ENCODE measurements at places on chromosomes 2 and 18.

DNA sequence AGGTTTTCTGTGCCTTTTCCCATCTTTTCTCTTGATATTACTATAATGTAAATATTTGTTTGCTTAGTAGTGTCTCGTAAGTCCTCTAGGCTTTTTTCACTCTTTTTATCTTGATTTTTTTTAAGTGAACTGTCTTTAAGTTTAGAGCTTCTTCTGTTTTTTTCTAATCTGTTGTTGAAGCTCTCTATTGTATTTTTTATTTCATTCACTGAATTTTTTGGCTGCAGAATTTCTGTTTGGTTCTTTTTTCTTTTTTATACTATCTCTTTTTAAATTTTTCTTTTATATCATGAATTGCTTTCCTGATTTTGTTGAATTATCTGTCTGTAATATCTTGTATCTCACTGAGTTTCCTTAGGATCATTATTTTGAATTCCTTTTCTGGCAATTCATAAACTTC lies 331.8 kb upstream of the RBMS1 start:
- DNase-seq: no peak

DNA sequence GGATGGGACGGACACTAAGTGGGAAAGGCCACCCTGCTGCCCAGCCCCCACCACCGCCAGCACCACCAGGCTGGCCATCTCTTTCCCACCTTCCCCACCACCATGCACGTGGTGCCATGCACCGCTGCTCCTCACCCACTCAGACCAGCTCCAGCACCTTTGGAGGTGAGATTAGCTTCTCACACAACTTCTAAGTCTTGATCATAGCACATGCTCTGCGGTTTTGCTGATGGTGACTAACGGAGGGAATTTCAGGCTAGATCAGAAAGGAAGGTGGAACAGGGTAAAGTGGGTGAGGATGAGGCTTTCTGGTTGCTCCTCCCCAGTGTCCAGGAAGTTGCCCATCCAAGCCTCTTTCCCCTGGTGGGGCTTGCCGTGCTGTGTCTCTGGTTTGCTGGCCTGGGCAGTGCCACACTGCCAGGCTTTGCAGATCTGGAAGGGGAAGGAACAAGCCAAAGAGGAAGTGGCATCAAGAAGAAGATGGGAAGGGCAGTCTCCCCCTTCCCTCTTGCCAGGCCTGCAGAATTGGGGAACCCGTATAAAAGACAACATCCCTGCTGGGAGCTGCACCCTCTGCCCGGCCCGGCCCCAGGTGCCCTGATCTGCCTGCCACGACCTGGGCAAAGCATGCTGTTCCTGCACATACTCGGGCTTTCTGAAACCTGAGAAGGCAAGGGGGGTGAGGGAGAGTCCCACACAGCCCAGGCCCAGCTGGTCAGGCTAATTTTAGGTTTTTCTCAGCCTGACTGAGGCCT lies 44.3 kb upstream of the CAB39 start:
- no peak for DNase-seq

DNA sequence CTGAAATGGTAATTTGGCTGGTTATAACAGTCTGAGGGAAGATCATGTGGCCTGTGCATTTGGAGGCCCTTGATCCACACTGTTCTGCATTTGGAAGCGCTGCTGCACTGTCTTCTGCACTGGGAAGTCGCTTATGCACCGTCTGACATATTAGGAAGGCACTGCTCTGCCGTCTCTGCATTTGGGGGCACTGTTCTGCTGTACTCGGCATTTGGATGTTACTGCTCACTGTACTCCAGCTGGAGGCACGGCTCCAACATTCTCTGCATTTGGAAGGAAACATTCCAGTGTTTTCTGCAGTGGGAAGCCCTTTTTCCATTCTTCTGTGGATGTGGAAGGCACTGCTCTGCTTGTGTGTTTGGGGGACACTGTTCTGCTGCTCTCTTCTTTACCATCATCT lies 9.6 kb upstream of the PROM2 start:
- DNase-seq: no peak

DNA sequence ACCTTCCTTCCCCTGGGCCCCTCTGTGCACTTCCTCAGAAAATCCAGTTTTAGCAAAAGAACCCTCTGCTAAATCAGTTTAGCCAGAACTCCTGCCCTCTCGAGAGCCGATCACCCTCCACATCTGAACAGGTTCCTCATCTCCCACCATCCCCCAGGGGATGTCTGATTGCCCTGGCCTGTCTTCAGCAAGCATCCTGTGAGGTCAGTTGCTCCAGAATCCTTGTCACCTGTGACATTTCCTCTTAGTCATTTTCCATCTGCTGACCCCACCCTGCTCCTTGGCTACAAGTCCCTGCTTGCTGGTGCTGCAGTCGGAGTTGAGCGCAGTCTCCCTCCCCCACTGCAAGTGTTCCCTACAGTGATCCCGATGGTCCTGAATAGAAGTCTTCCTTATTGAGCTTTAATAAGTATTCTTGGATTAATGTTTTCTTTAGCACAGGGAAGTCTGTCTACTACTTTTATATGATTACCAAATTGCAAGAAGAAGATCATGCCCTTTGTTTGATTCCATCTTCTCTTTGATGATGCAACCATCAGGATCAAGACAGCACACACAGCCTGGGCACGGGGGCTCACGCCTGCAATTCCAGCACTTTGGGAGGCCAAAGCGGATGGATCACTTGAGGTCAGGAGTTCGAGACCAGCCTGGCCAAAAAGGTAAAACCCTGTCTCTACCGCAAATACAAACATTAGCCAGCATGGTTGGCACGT lies 30.9 kb upstream of the UBE2F start:
- no peak for DNase-seq

DNA sequence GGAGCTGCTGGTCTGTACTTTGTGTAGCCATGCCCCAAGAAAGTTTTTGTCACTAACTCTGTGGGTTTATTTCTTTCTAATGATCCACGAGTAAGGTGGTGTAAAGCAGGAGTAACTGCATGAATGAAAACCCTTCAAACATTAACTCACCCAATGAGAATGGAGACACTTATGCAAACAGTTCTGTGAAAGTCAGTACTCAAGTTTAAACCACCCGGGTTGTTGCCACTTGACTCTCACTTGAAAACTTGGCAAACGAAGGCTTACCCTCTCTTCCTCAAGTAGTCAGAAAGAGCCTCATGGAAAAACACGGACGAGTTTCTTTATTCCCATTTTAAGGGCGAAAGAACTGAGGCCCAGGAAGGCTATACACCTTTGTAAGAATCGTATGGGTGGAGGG lies 117.5 kb downstream of the MMADHC start:
- DNase-seq: no peak

DNA sequence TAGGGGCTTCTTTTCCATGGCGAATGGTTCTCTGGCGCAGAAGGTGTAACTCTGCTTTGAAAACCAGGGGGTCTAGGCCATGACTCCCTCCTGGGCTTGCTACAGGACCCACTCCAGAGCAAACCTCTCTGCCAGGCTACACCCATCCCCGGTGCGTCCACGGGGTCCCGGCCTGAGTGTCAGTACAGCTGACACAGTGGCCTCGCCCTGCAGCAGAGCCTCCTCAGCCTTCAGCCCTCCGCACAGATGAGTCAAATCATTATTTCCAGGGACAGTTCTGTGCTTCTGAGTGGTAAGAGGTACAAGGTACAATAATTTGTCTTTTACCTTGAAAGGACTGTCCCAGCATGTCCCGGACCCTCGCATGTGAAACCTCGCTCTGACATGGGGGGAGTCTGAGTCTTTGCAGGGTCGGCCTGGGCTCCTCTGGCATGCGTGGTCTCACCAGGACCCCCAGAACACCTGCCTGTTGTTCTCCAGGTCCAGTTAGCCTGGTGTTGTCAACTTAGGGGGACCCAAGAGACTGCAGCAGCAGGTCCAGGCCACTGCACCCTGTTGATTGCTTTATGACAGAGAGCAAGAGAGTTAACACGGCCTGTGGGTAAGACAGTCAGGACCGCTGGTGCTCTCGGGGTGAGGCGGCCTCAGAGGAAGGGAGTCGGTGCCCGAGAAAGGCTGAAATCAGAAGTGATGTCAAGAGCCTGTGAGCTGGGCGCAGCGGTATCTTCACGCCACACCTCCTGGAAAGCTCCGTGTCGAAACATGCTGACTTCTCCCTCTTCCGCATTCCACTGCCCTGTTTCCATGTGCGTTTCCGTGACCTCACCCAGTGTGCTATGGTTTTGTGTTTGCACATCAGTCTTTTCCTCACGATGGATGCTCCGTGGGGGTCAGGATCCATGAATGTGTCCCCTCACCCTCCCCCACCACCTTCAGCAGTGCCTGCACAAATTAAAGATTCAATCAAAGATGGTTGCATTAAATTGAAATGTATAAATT lies 340.1 kb downstream of the EIPR1 start:
- no peak for DNase-seq

- no peak for DNase-seq
These were observed 108.0 kb upstream of the SALL3 start for GRCh38 chr18:78871618-78872017.

GRCh38 chr18:12417687-12418086 lies 10.0 kb downstream of the PRELID3A start:
- no peak for DNase-seq

DNA sequence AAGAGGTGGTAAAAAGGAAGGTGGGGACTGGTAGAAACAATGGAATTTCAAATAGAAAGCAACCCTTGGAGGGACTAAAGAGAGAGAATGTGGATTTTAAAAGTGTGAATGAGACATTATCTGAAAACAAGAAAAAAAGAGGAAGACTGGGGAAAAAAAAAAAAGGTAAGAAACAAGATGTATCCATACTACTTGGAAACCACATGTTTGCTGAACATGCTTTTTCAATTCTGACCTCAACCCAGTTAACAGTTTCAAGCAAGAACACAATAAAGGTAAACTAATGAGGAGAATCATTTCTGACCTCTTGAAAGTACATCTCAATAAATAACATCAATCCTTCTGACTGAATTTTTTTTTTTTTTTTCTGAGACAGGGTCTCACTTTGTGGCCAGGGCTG lies 2.6 kb downstream of the FARSB start:
- no peak for DNase-seq

GRCh38 chr2:1607236-1607920 lies 136.9 kb downstream of the PXDN start:
- DNase-seq: no peak

- peak; percentile 23 for DNase-seq
These were observed 1344.4 kb upstream of the CELF4 start for GRCh38 chr18:38909972-38910371.

GRCh38 chr2:205540036-205540435 lies 142.3 kb upstream of the NRP2 start:
- no peak for DNase-seq

DNA sequence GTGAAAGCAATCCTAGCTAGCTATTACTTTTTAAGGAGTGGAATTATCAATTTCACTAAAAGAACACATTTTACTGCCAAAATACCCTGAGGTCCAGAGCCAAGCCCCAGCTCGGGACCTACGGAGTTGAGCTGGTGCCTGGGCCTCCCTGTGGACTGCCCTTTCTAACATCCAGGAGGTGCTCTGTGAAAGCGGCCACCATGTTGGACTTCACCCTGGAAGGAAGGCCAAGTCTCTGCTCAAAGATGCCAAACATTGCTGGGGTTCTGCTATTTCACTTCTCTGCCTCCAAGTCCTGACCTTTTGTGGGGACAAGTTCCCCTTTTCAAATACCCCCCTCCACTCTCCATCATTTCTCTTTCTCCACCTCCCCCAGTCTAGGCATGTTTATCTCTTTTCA lies 498.7 kb upstream of the RAB6C start:
- no peak for DNase-seq

- DNase-seq: no peak
These were observed 383.0 kb downstream of the METTL4 start for GRCh38 chr18:2188258-2188657.

- peak; percentile 76 for DNase-seq
These were observed 15.9 kb downstream of the SCG2 start for GRCh38 chr2:223586261-223586660.

DNA sequence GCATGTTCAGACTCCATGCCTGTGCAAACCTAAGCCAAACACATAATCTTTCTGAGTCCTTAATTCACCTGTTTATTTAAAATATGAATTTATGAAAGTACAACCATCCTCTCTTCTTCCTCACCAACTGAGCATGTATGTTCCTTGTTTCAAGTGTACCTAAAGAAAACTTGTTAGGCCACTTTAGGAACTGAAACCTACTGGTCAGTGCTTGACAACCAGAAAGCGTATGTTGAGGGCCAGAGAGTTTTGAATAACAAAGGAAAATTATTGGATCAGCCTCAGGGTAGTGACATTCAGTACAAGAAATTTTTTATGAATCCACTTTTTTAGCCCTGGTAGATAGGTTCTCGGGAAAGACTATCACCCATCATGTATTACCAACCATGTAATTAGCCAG lies 847.6 kb upstream of the CELF4 start:
- DNase-seq: no peak

DNA sequence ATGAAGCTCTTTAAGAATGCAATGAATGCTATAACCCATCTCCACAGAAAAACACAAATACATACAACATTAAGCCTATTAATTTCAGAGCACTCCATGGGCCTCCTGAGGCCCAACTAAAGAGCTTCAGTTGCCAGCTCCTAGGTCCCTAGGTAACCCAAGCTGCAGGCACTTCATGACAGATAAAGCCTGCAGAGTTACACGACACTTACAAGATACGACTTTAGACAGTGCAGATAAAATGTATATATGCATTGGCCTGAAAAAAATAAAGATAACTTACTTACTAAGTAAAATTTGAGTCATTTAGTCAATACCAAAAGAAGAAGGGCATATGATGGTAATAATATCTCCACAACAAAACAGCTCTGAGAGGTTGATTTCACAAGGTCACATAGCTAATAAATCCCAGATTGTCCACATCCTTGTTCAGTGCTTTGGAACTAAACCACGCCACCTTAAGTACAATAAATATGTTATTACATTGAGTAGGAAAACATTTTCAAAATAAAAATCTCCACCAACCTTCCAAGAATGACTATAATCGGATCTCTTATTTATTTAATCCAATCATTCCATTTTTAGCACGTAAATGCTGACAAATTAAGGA lies 3.4 kb downstream of the MAP4K3 start:
- no peak for DNase-seq

DNA sequence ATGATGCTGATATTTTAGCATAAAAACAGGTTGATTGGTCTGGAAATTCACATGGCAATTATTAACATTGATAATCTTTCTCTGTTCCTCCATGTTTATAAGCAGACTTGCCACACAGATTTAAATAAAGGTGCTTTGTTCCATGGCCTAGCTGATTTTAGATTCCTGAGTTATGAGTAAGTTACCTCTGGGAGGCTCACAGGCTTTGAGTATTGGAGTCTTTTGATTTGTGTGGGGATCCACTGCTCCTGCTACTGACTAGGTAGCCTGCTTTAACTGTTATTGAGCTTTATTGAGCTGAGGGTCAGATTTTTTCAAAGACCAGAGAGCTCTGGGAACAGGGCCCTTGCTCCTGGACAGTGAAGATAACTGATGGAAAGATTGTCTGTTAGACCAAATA lies 166.1 kb downstream of the ANKRD30B start:
- DNase-seq: no peak

DNA sequence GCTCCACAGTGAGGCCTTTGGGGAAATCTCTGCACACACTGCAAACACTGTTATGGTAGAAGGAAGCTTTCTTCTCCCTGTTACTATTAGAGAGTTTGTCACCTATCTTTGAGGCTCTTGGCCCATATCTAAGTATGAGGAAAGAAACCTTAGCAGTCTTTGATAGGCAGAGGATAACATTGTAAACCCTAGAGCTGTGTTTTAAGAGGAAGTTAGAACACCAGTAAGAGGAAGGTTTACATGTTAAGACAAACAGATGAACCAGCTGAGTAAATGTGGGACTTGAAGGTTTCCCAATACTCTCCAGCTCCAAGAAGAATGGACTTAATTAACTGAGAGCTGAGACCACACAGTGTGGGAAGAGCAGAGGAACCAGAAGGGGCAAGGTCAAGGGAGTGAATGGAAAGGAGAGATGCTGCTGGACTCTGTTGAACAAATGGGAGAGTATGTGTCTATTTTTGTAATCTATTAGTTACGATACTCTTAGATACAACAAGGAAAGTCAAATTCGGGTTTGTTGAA lies 257.0 kb downstream of the DPP10 start:
- DNase-seq: no peak
